ENCODE measurements at places on chromosomes 16 and 17. TPM values are rescaled to one million over a fixed set of nuclear protein-coding genes. Genes with fewer than 3 reads are reported as not detected.

IGFBP4 gene
- 12.4 TPM for total RNA-seq

ZNF200 gene
- 3.4 TPM for total RNA-seq

- no peak for DNase-seq
Measured at GRCh38 chr17:55683550-55684315, 38.9 kb downstream of the TMEM100 start.

DNA sequence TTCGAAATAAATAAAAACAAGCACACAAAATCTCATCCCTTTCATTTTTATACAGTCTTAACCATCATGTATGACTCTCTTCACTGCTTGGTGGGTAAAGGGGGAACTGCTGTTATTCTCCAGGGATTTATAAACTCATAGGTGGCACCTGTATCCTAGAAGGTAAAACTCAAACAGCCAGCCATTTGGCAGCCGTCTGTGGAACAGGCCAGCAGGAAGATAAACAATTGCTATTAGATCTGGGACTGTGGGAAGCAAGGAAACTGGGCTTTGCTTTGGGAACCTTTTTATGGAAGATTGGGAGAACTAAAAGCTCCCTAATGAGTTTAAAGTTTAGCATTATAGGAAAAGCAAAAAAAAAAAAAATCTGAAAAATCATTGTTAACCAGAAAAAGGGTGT lies 126.0 kb downstream of the TANGO6 start:
- DNase-seq = no peak

GRCh38 chr16:66858740-66859396 lies 14.7 kb downstream of the CA7 start:
- peak; percentile 70 for DNase-seq

DNA sequence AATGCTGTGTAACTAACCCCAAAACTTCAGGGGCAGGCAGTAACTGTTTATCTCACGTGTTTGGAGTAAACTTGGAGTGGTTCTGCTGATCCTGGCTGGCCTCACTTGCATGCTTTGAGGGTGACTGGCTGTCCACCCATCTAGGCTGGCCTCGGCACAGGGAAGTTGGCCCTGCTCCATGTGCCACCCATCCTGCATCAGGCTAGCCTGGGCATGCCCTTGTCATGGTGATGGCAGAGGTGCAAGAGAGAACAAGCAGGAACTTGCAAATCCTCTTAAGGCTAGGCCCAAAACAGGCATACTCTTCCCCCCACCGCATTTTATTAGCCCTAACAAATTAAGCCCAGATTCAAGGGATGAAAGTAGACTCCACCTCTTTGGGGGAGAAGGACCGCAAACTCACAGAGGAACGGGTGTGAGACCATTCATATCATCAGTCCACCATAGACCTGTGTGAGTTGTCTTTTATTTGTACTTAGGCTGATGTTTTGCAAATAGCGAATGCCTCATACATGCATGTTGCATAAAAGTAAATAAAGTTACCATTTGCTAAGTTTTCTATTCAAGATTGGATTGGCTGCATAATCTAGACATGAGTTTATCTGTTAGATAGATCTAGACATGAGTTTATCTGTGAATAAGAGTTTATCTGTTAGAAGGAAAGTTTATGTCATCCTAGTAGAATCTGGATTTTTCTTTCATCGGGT lies 221.0 kb downstream of the CCDC182 start:
- DNase-seq = peak; percentile 83

- no peak for DNase-seq
Measured at GRCh38 chr17:47072886-47073285, 93.8 kb upstream of the RPRML start.

RCVRN gene
- not detected for total RNA-seq

DNA sequence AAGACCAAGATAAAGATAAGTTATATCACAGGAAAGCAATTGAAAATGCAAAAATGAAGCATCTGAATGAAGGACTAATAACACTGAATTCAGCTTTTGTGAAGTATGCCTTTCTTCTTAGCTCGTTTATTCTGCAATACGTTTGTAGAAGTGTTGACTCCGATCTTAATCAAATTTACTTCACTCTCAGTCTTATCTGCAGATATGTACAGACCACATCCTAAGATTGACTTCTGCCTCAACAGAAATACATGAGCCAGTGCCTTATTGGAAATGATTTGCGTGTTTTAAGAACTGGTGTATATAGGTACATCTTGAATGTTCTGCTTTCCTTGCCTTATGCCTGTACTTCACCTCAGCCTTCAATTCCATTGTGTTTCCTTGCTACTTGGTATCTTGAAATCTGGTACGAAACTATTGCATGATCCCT lies 1.3 kb downstream of the ATF7IP2 start:
- no peak for DNase-seq

COX6A2 gene
- not detected for total RNA-seq

MGAT5B gene
- total RNA-seq = 2.4 TPM

- no peak for DNase-seq
Measured at GRCh38 chr16:73629011-73629410, 581.1 kb upstream of the ZFHX3 start.

GSDMA gene
- not detected for total RNA-seq

SRCIN1 gene
- total RNA-seq = 0.05 TPM

GRCh38 chr17:40329839-40330794 lies 21.1 kb downstream of the RARA start:
- DNase-seq = peak; percentile 65

- no peak for DNase-seq
Measured at GRCh38 chr16:67161595-67162058, 1.9 kb downstream of the FBXL8 start.

DNA sequence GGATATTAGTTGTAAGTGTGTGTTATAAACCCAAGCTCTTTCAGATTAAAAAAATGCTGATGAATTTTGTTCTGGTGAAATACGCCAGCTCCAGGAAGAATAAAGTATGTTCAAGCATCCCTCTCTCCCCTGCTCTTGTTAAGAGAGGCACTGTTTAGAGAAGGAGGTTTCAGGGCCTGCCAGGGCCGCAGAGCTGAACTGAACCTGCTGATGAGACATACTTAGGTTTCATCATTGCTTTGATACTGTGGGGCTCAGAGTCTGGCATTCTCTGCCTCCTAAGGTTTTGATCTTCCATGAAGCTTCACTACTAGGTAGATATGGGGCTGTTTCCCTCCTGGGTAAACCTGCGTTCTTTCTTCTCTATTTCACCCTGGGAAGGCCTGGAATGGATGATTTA lies 175.3 kb upstream of the FAM20A start:
- DNase-seq = no peak

ANKRD11 gene
- total RNA-seq = 54.3 TPM

- peak; percentile 31 for DNase-seq
Measured at GRCh38 chr17:58337210-58337599, 8.6 kb upstream of the TSPOAP1 start.

GCGR gene
- total RNA-seq = not detected

PRSS33 gene
- not detected for total RNA-seq

PDXDC1 gene
- 65.3 TPM for total RNA-seq

DNA sequence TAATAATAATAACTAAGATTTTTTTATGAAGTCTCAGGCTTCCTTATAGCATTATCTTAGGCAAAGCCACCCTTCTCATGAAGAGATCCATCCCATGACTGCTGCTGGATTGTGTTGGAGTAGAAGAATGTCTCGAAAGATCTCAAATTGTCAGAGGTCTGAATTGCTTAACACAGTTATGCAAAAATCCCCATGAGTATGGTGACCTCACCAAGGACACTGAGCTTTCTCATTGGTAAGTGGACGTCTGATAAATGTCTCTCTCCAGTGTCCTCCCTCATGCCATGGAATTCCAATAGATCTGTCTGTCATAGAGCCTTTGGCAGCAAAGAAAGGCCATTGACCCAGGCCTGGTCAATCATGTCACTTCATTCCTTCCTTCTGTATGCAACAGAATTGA lies 264.5 kb downstream of the CDH11 start:
- no peak for DNase-seq

GRCh38 chr16:79601092-79601930 lies 774 bp upstream of the MAF start:
- DNase-seq = no peak

GRCh38 chr16:9837481-9837880 lies 344.7 kb downstream of the GRIN2A start:
- DNase-seq = no peak

GRCh38 chr17:55540414-55541091 lies 29.3 kb upstream of the SMIM36 start:
- no peak for DNase-seq

CORO1A gene
- total RNA-seq = 3.1 TPM

KCNH4 gene
- not detected for total RNA-seq

Measured in MG63 (cell line).